ENCODE measurements at places on chromosomes 12 and 14.

DNA sequence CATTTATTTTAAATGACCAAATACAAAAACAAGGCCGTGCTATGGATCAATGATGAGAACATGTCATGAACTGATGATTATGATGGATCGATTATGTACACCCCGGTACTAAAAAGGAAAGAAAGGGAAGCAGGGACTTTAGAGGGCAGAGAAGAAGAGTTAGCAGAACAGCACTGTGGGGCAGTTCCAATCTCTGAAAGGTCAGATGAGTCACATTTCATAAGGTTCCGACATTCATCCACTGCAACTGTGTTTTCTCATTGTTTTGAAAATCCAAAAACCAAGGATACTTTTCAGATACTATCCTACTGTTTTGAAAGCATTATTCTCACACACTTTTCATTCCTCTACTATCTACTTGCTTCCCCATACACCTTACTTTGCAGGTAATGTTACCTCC is 169.3 kb downstream of the STXBP6 start:
- no peak for DNase-seq

DNA sequence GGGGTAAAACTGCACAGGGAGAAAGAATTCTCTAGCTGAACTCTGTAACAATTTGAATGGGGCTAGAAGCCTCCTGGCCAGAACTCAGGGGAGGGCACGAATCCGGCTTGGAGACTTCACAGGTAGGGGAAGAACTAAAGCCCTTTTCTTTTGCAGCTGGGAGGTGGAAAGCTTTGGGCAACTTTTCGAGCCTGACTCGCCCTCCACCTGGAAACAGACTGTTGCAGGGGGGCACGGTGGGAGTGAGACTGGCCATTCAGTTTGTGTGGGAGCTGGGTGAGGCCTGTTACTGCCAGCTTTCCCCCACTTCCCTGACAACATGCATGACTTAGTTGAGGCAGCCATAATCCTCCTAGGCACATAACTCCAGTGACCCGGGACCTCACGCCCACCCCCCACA is 135.8 kb downstream of the PLCZ1 start:
- no peak for DNase-seq

DNA sequence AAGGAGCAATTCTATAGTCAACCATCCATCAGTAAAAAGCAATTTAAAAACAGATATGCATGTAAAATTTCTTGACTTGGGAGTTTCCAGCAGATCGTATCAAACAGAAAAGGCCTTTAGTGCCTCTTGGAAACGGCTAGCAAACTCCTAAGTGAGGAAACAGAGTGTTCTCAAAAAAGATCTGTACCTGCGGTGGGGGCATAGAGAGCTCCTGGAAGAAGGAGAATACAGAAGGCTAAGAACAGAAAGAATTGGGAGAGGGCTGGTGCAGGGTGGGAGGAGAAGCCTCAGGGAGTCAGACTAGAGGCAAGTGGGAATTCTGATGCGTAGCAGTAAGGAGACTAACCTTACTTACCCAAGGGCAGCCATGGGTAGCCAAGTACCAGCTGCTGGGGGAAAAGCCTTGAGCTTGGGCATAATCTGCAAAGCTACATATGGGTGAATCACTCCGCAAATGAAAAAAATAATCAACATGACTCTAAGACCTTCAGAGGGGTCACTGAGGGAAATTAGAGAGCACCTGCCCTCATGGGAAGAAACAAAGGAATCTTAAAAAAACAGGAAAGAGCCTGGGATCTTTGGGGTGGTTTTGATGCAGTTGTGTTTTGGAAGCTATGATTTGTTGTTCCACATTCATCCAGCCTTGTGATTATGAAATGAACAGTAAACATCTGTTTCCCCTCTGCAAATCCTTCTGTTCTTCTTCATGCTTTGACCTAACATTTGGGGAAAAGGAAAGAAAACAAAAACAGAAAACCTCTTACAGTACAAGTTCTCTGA is 10.4 kb downstream of the RHOJ start:
- no peak for DNase-seq

DNA sequence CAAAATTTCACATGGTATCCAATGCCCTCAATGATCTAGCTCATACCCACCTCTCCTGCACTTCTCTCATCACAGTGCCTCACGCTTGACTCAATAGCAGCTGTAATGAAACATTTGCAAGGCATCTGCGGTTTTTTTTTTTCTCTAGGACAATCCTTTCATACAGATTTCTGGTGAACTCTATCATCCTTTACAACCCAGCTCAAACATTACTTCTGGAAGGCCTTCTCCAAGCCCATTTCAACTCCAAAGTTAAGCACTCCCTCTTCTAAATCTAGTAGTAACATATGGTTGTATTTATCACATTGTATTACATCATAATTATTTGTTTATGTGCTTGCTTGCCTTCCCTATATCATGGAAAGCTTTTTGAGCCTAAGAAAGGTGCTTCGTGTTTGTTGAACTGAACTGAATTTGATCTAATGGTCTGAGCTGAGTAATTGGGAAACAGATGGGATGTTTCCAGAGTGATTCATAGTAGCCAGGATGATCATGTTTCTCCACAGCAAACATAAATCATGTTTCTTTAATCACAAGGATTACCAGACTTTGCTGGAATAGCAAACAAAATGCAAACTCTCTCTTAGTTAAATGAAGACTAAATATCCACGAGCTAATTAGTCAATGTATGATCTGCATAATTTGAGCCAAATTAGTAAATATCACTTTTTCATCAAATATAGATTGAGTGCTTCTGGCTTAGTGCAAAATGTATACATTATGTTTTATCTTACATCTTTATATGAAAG is 14.3 kb downstream of the CFL2 start:
- DNase-seq: no peak

DNA sequence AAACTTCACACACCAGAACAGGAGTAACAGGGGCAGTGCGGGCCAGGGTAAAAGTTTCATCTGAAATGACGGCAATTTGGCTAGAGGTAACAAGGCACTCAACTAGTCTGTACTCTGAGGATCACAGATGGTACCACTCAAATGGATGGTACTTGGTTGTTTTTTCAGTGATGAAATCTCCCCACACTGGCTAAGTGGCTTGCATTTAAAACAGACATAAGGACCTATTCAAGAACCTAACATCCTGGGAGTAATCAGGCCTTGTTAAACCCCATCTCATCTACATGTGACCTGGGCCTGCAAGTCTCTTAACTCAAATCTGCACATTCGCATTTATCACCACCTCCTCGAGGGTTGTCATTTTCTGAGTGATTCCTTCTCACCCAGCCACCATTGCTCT is 90.8 kb downstream of the PRKAB1 start:
- no peak for DNase-seq
